ENCODE measurements at places on chromosomes 4 and X.

GRCh38 chr4:83216959-83217683 lies 67.5 kb downstream of the COQ2 start:
- no peak for DNase-seq

DNA sequence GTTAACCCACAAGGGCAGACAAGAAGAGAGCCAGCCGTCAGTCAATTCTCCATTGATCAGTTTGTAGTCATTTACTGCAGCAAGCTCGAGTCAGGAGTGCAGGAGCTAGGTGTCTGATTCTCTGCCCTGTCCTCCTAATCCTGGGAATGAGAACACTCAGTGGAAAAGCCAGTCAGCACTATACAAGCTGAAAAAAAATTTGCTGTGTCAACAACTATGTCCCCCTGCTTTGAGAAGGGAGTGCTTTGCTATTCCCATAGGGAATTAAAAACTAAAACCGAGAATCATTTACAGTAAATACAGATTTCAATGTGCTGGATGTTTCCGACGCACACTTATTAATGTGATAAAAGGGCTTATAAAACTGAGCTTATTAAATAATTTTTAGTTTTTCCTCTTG lies 84.2 kb downstream of the GRIA2 start:
- DNase-seq, result no peak

DNA sequence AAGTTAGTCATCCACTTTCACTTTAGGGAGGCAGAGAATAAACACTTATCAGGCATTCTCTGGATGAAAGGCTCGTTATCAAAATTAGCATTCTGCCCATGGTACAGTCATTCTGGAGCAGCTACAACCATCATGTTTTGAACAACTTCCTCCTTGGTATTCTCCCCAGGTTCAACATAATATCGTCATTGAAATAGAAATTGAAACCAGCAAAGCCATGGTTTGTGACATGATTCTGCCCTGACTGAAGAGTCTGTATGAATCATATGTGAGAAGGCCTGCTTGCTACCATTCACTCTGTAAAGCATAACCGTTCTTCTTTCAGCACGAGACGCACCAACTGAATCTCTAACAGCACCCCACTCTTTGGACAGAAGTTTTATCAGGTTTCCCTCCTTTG lies 127.5 kb upstream of the RADX start:
- no peak for DNase-seq

DNA sequence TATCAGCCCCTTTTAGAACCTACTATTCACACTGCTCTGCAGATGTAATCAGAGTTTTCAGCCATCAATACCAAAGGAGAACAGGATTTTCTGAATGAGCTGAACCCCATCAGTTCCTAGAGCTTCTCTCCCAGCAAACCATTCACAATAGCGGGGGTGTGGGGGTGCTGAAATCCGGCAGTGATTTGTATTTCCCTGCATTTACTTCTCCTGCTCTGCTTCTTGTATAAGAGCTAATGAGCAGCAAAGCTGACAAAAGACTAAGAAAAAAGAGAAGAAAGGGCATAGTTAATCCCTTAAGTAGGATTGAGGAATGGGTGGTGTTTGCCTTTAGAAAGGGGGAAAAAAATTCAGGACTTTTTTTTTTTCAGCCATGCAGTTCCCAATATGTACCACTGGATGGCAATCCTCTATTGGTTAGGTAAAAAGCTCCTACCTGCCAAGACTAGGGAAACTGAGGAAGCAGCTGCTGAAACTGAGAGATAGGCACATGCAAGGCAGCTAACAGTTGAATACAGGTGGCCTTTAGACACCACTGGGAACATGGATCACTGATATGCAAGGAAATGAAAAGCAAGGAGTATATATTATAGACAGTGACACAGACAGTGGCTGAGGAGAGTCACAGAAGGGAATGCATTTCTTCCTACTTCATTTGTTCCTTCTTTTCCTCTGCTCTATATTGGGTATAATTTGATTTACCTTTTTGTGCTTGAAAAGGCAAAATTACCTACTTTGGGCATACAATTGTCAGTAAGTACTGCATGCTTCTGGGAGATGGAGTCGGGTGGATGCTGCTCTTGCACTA lies 217.9 kb downstream of the HS6ST2 start:
- no peak for DNase-seq

- no peak for DNase-seq
Observed at GRCh38 chrX:56314334-56314733, 82.2 kb downstream of the KLF8 start.

Data from cerebellum (tissue), 4 donors.